SK-N-MC (cell line): ENCODE measurements at places on chromosomes 7 and 10.

DNA sequence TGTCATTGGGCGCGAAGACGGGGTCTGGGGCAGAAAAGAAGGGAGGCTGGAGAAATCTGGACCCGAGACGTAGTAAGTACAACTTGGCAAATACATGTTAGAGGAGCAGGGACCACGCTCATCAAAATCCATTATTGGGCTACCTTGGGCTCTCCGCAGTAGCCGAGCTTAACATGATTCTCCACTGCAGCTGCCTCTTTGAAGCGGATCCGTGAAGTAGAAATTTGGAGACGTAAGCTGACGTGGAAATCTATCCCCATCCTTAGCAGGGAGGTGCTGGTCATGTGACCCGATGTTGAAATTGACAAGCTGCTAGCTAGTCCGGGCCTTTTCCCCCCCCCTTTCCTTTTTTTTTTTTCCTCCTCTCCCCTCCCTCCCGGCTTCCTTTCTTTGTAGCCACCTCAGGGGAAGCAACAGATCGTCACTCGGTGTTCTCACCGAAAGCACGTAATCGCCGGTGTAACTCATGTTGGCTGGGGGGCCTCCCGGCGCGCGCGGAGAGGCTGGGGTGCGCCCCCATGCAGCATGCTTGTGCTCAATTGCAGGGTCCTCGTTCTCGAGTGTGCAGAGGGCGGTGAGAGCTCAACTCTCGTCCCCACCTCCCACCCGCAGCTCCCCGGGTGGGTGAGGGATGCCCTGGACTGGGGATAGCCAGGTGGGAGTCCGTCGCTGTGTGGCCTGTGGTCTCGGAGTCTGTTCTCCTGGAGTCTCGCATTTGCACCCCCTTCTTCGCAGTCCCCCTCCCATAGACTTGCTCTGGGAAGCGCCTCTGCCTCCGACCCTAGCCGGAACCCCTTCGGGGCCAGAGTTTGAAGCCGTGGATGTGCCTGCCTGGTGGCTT, at the start of gene HOXA11:
HOXA11 (minus strand) TSS at position 220 of the 841 bp plus-strand sequence; CDS start at position 132, 88 bp downstream.
- DNase-seq = no peak

- DNase-seq = no peak
Observed at GRCh38 chr10:103510046-103510685, 16.7 kb downstream of the NEURL1 start.

- peak; percentile 16 for DNase-seq
Observed at GRCh38 chr7:30062587-30062986, 34.4 kb downstream of the PLEKHA8 start.

DNA sequence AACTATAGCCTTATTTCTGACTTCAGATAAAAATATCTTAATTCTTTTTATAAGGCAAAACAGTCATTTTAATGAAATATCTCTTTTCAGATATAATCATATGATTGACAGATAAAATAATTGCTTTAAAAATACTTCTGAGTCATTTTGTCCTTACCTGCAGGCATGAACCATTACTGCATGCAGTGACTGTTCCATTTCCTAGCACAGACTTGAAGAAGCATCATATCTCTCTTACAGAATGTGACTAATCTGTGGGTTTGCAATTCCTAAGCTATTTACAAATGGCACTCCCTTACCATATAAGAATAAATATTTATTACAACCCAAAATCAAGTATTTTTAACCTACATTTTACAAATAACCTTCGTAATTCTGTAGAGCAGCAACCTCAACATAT, 120.7 kb downstream of the SRPK2 start:
- DNase-seq = no peak

DNA sequence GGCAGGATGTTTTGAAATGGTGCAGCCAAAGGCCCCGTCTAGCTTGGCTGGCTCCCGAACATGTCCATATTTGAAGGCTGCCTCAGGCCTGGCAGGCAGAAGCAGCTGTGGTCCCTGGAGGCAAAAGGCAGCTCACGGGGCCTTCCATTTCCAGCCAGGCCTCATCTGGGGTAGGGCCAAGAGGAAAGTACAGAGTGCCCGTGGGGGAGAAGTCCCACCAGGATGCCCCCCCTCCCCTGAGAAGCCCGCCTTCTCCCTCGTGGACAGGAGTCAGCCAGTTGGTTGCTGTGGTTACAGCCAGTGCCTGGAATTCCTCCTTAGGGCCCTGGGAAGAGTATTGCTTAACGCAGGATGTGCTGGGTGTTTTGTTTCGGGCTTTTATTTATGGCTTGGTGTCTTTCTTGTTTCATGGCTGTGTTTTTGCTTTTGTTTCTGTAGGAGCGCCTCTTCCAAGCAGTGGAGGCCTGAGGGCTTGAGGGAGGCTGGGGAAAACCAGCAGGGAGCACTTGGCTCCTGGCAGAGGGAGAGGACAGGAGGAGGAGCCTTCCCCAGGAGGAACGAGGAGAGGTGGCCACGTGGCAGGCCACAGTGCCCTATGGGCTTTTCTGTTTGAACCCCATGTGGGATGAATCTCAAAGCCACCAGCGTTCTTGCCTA, 45.4 kb downstream of the CHST3 start:
- DNase-seq = peak; percentile 63

GRCh38 chr7:128879461-128879938, 16.8 kb downstream of the ATP6V1F start:
- no peak for DNase-seq

DNA sequence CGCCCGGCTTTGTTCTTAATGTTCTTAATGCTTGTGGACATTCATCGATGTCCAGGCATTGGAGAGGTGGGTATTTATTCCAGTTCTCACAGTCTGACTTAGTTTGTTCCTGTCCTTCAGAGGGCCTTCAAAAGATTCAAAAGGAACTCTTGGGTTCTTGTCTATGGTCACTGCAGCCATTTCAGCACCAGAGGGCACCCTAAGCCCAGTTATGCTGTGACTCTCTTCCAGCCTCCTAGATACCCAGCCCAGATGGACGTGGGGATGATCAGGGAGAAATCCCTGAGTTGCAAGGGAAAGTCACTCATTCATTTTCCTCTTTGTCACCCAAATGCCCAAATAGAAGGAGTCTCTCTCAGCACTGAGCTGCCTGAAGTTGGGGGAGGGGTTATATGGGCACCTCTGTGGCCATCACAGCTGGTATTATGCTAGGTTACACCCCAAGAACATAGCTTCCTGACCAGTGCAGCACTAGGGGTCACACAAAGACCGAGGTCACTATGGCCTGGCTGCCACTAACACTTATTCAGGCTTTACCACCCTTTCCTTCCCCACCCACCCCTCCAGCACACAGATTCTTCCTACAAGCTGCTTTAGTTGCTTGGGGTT, 26.5 kb upstream of the CCDC126 start:
- peak; percentile 22 for DNase-seq

DNA sequence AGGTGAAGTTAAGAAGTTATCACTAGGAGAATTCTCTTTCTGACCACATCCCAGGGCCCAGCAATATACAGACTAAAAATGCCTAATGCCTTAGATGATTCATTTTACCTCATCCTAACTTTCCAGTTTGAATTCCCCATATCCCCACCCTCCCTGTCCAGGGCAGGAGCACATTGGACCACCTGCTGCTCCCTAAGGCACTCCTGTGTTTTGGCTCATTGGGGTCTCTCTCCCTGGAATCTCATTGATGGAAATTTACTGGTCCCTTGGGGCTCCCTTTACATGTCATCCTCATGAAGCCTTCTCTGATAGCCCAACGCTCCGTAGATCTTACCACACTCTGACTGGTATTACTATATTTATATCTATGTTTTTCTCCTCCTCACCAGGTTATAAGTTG, 2.7 kb downstream of the IL2RA start:
- no peak for DNase-seq
